Breast epithelium (tissue), 4 donors: ENCODE measurements at places on chromosomes 3 and 15. TPM values are rescaled to one million over a fixed set of nuclear protein-coding genes. Genes with fewer than 3 reads are reported as not detected.

GRCh38 chr3:104546301-104546700, 820.4 kb upstream of the ALCAM start:
- no peak for DNase-seq

DNA sequence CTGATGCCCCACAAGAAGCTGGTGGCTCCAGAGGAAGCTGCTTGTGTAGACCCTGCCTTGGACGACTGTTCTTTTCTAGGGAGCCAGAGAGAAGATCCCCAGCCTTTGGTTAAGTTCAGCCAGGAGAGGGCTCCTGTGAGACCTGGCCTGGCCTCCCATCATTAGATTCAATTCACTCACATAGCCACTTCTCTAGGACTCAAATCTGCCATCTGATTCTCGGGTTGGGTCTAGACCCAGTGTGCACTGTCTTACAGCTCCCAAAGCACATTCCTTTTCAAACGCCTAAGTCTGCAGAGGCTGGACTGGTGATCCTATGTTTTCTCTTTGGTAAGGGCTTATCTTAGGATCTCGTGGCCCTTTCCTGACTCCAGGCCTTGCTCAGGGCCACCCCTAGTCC, 81.7 kb upstream of the NPHP3 start:
- DNase-seq = no peak

- DNase-seq = no peak
Measured at GRCh38 chr15:47661661-47662180, 55.6 kb upstream of the SEMA6D start.

DNA sequence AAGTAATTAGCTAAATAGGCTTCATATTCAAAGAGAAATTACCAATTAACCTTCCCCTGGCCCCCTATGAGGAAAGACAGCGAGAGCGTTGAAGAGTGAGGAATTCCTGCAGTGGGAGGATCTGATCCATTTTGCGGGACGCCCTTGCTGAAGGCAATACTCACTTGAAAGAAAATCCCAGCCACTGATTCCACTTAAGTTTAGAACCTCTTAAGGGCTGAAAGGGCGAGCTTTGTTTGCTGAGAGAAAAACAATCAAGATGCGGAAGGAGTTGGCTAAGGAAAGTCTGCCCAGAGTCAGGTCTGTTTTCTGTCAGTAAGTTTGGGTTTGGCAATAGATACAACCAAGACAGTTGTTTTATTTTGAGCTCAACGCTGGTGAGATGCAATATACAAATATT, 102.8 kb upstream of the GBE1 start:
- DNase-seq = no peak

DNA sequence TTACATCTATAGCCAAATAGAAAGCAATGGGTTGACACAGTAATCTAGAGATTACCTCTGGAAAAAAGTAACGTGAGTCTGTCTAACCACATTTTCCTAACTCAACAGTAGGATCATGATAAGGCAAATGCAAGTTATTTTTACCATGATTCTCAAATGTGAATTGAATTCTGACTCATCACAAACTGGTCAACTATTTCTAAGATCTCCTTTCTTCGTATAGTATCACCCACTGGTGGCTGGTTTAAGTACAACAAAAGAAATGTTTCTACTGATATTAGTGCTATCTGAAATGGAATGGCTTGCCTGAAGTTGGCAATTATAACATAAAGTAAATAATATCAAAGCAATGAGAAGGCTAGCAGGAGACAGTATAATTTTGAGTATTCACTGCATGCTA, 102.2 kb downstream of the ABI3BP start:
- DNase-seq = no peak

DNA sequence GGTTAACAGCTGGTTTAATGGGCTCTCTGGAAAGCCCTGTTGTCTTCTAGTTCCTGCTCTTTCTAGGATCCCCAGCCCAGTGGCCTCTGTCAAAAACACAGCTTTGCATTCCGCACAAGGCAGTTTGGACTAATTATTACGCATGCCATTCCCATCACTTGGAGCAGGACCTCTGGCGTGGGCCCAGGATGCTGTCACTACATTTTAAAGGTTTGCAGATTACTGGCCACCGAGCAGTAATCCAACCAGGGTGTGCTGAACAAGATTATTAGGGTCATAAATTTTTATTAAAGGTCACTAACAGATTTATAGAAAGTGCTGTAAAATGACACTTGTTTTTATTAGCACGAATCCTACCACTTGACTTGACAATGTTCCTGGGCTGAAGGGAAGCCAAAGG, 143.6 kb upstream of the SLC6A11 start:
- DNase-seq = no peak

DNA sequence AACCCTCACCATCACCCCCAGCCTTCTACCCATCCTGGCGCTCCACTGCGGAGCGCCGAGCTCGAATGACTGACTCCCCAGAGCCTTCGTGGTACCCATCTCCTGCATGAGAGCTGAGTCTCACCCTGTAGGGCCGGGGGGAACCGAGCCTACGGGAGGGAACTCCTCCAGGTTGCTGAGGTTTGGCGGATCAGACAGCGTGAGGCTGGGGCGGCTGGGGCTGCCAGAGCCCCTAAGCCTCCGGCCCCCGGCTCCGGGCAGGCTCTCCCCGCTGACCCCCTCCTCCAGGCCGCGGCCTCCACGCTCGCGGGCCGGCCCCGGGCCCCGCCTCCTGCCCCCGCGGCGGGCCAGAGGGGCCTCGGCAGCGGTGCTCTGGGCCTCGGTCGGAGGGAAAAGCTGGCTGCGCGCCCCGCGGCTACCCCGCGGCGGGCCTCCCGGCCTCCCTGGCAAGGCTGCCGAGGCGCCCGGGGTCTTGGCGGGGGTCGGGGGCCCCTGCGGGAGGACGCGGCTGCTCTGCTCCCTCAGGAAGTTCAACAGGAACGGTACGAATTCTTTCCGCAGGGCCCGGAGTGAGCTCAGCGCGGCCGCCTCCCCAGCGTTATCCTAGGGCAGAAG, 643 bp downstream of the CDAN1 start:
- no peak for DNase-seq

Gene RARRES1
- 3.5 TPM for total RNA-seq

GRCh38 chr15:32838820-32839219, 121.0 kb downstream of the GREM1 start:
- DNase-seq = no peak

Gene KCNMB2
- total RNA-seq = not detected

Gene LMAN1L
- not detected for total RNA-seq

DNA sequence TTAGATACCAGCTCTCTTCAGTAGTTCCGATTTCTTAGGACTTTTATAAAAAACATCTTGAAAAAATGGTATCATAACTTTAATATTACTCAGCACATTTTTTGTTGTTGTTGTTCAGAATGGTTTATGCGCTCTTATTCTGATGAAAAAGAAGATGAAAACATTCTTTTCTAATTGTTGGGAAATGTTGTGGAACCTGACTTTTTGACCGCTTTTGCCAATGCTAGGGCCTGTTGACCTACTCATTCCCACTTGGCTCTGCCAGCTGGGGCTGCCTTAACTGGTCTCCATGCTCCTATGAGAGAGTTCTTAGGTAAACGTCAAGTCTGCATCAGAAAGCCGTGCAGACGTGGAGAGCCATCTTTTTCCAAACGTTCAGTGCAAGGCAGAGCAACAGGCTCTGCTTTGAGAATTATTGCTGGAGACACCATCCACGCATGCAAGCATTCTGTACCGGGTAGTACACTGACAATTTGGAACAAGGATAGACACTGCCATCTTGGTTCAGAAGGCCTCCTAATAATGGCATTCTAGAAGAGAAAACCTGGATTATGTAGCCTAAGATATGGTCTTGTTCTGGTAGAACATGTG, 176.8 kb downstream of the GHSR start:
- no peak for DNase-seq
